ENCODE measurements at places on chromosomes 13 and 19.

- DNase-seq = no peak
Measured at GRCh38 chr13:107119989-107120881, 552.3 kb upstream of the ARGLU1 start.

GRCh38 chr13:46296115-46296822 lies 84.5 kb downstream of the LRRC63 start:
- no peak for DNase-seq

- no peak for DNase-seq
Measured at GRCh38 chr19:10881403-10882107, 10.2 kb downstream of the CARM1 start.

DNA sequence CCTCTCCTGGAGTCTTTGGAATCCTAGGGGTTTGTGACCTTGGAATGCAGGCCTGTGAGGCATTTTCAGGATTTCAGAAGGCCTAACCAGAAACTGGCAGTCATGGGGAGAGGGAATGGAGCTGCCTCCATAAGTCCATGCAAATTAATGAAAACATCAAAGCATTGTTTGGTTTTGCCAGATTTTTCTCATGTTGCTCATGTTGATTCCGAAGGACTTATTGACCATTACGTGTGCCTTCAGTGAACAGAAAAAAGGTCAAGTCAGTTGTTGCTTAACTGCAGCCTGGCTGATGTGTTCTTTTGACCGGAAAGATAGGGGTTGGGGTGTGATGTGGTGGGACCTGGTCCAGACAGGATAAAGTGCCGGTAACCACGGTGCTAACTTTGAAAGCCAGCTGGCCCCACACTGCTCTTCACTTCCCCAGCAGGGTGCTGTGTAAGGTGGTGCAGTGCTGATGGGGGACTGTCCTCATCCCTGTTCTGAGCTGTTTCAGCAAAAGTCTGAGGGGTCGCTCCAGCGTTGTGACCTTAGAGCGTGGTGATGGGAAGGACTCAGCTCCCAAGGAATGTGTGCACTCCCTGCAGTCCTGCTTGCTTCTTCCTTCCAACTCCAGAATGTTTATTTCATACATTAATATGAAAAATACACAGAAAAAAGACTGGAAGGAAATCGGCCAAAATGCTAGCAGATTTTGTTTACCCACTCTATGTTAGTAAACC lies 3.5 kb downstream of the RNF113B start:
- no peak for DNase-seq

DNA sequence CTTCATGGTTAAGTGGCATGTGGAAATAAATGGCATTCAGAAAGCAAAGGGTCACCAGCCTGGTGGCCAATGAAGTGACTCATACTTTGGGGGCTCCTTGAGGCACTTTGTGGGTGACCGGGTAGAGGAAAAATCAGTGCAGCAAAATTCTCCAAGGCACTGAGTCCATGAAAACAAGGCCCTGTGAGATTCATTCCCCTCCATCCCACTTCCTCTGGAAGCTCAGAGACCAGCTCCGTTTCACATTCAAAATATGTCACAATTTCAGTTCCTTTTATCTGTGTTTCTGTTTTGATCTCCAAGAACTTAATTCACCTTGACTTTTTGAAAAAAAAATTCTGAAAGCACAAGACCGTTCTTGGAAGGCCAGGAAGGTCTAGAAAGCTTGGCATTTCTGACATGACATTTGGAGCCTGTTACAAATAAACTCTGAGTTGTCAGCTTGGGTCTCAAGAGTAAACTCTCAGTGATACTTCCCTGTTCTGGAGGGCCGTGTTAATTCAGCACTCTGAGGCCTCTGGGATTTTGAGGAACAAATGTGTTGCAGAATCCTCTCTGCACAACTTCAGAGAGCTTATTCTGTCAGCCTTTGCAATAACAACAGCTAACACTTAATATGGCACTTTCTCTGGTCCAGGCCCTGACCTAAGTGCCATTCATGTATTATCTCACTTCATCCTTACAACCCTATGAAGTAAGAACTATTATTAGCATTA lies 6.8 kb downstream of the CYSLTR2 start:
- DNase-seq = no peak

GRCh38 chr13:45439781-45440462 lies 21.7 kb upstream of the SLC25A30 start:
- no peak for DNase-seq

Measured in activated CD8-positive, alpha-beta memory T cell treated with anti-CD3 and anti-CD28 coated beads for 4 hours (primary cell).